ENCODE measurements at places on chromosomes 5 and 9.

GRCh38 chr5:172542651-172543131 lies 88.4 kb upstream of the SH3PXD2B start:
- DNase-seq, result no peak

GRCh38 chr9:121690316-121690715 lies 38.9 kb downstream of the DAB2IP start:
- no peak for DNase-seq

DNA sequence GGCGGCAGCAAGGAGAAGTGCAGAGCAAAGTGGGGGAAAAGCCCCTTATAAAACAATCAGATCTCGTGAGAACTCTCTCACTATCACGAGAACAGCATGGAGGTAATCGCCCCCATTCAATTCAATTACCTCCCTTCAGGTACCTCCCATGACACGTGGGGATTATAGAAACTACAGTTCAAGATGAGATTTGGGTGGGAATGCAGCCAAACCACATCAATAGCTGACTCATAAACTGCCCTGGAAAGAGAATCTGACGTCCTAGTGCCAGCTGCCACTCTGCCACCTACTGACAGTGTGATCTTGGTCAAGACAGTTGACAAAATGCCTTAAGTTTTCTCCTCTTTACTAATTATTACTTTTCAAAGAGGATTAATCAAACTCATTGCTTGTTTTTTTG lies 128.3 kb downstream of the GPBP1 start:
- DNase-seq, result peak; percentile 67

DNA sequence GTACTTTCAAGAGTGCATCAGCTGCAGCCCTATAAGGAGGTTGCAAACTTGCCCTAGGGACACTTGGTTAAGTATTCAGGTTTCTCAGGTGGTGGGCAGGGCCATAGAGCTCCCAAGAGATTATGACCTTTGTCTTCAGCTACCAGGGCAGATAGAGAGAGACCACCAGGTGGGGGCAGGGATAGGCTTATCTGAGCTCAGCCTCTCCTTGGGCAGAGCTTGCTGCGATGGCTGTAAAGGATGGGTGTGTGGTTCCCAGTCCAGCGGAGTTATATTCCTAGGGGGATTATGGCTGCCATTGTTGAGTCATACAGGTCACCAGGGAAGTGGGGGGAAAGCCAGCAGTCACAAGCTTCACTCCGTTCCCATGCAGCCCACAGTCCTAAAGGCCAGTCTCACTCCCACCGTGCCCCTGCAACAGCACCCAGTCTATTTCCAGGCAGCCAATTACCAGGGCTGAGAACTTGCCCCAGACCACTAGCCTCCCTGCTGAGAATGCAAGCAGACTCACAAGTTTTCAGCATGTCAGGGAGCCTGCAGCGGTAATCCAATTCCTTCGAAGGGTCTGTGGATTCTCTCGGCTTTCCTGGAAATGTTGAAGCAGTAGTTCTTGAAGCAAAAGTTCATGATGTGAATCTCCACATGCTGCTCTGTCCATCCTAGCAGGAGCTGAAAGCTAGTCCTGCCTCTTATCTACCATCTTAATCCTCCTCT lies 151.5 kb downstream of the SLC12A2 start:
- DNase-seq, result no peak

- DNase-seq, result no peak
Measured at GRCh38 chr5:91058155-91058554, 325.0 kb downstream of the ARRDC3 start.

DNA sequence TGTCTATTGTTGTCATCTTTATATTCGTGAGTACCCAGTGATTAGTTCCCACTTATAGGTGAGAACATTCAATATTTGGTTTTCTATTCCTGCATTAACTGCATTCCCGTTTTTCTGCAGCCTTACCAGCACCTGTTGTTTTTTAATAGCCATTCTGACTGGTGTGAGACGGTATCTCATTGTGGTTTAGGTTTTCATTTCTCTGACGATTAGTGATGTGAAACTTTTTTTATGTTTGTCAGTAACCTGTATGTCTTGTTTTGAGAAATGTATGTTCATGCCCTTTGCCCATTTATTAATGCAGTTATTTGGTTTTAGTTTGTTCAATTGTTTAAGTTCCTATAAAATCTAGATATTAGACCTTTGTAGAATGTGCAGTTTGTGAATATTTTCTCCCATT lies 546.0 kb upstream of the RORB start:
- DNase-seq, result no peak

GRCh38 chr9:99964336-99964735 lies 57.9 kb downstream of the STX17 start:
- DNase-seq, result peak; percentile 77
